ENCODE measurements at places on chromosomes 3 and 15.

- H3K4me3 ChIP-seq, result no peak overlapping the region
- DNase-seq, result no peak
- no peaks in the 10 kb centered on the region for H3K36me3 ChIP-seq
- no peaks in the 10 kb centered on the region for H3K4me1 ChIP-seq
- H3K27ac ChIP-seq, result no peak overlapping the region
Observed at GRCh38 chr3:155512175-155512866, 218.8 kb upstream of the STRIT1 start.

- H3K27me3 ChIP-seq, result no peaks in the 10 kb centered on the region
- DNase-seq, result no peak
- H3K36me3 ChIP-seq, result no peaks in the 10 kb centered on the region
- H3K4me1 ChIP-seq, result peaks cover 27% of the 10 kb centered on the region
- peak overlapping the region; percentile 60 for H3K27ac ChIP-seq
- H3K4me3 ChIP-seq, result no peak overlapping the region
Observed at GRCh38 chr3:159669766-159670165, 318.9 kb upstream of the IL12A start.

DNA sequence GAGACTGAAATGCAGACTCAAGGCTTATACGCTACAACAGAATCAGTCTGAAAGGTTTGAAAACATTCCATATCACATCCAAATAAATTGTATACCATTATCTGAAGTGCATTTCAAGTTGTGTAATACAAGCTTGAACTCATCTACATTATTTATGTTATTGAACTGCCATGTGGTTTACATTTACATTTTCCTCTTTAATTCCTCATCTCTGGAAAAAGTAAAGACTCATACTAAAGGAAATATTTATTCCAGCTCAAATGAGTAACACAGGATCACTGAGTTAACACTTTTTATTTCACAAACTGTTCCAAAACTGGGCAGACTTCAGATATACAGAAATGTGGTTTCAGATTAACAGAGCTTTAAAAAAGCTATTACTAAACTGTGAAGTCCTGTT, 282.5 kb downstream of the ULK4 start:
- H3K4me1 ChIP-seq, result peaks cover 12% of the 10 kb centered on the region
- H3K27me3 ChIP-seq, result no peaks in the 10 kb centered on the region
- no peak overlapping the region for H3K27ac ChIP-seq
- no peak for DNase-seq
- no peaks in the 10 kb centered on the region for H3K36me3 ChIP-seq

DNA sequence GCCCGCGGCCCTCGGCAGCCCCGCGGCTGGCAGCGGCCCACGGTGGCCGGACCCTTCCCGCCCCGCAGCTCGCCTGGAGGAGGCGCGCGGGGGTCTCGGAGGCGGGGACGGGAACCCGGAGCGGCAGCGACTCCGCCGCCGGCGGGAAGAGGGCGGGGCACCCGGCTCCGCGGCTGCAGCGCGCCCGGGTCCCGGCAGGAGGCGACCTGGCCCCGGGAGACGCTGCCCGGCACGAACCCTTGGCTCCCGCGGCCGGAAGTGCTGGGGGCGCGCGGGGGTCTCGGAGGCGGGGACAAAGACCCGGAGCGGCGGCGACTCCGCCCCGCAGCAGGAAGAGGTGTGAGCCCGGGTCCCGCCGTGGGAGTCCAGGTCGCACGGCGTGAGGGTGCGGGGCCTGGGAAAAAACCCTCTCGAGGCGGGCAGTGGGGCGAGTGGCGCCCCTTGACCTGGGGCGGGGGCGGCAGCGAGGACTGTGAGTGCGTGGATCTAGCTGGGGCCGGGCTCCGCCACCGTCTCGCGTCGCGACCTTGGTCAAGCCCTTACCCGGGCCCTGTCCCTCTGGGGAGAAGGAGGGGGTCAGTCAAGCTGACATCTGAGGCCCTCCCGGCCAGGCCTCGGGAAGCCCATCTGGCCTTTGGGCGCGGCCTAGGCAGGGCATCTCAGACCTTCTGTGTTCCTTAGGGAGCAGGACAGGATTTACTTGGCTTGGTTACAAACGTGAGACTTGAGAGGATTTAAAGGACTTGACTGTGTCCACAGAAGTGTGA, at the start of gene CIB2:
Gene CIB2 (minus strand): TSS at position 151 of the 767 bp plus-strand sequence. CDS start 230 bp downstream, outside the sequence.
- H3K4me1 ChIP-seq, result peaks cover 25% of the 10 kb centered on the region
- peak within 1 kb of the TSS; percentile 82 for H3K4me3 ChIP-seq
- H3K27me3 ChIP-seq, result no peaks in the 10 kb centered on the region
- no peaks in the 10 kb centered on the region for H3K36me3 ChIP-seq
- DNase-seq, result peak; percentile 75
- peak within 1 kb of the TSS; percentile 83 for H3K27ac ChIP-seq

DNA sequence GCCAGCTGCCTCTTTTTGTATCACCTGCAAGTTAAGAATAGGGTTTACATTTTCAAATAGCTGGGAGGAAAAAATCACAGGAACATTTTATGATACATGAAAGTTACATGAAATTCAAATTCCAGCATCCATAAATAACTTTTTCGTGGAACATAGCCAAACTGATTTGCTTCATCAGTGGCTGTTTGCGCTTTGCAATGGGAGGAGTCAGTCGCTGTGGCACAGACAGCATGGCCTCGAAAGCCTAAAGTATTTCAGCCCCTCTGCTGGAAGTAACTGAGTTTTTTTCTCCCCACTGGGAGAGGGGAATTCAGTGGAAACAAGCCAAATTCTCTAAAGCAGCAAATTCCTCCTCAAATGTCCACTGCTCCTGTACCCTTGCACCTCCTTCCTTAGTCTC, 271.9 kb downstream of the SUCLG2 start:
- H3K27ac ChIP-seq, result no peak overlapping the region
- DNase-seq, result no peak
- H3K4me1 ChIP-seq, result peaks cover 37% of the 10 kb centered on the region
- H3K4me3 ChIP-seq, result no peak overlapping the region
- H3K36me3 ChIP-seq, result no peaks in the 10 kb centered on the region

DNA sequence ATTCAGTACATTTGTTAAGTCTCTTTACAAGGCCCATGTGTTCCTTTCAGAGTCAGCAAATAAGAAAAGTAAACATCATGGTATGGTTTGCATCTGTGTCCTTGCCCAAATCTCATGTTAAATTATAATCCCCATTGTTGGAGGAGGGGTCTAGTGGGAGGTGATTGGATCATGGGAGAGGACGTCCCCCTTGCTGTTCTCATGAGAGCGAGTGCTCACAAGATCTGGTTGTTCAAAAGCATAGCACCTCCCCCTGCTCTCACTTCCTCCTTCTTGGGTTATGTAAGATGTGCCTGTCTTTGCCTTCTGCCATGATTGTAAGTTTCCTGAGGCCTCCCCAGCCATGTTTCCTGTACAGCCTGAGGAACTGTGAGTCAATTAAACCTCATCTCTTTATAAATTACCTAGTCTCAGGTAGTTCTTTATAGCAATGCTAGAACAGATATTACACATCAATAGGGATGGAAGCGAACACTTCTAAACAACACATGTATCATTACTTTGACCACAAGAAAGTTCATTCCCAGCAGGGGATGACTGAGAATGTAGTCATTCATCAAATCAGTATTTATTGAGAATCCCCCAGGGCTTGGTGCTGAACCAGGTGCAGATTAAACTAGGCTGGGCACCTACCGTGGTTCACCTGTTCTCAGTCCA, 4.1 kb downstream of the EFCAB12 start:
- H3K36me3 ChIP-seq, result no peaks in the 10 kb centered on the region
- no peak overlapping the region for H3K27ac ChIP-seq
- no peaks in the 10 kb centered on the region for H3K27me3 ChIP-seq
- no peak overlapping the region for H3K4me3 ChIP-seq
- H3K4me1 ChIP-seq, result peaks cover 14% of the 10 kb centered on the region
- DNase-seq, result no peak

DNA sequence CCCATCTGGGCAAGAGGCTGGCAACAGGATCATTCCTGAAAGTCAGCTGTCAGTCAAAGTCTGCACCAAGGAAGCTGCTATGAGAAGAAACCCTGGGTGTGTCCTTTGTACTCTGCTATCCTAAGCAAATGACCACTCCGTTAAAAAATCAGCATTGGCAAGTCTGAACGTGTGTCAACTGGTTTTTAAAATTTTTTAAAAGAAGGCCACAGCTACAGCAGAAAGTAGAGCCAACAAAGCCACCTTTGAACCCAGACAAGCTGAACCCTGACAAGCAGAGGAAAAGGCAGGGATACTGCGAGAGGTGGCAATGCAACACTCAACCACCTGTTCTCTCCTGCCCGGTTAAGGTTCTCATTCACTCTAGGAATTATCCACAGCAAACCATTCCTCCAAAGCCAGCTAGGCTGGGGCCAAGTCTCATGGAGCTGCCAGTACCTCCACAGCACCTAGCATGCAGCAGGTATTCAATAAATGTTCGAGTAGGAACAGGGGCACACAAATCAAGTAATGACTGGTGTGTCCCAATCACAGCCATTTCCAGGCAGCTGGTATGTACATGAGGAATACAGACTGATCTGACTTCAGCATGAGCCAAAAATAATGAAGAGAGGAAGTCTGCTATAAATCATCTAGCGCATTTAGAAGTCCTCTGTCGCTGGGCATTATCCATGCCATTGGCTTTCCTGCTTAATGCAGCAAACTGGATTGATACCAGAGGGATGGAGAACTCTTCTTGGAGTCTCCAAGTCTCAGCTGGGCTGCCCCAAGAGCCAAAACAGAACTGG, 76.0 kb downstream of the ADCY5 start:
- peak overlapping the region; percentile 18 for H3K4me3 ChIP-seq
- H3K27ac ChIP-seq, result peak overlapping the region; percentile 89

GRCh38 chr3:72836923-72837322, 11.3 kb downstream of the SHQ1 start:
- H3K27ac ChIP-seq, result peak overlapping the region; percentile 26
- DNase-seq, result peak; percentile 80
- H3K4me1 ChIP-seq, result peaks cover 12% of the 10 kb centered on the region

GRCh38 chr15:96408591-96409183, 78.2 kb downstream of the NR2F2 start:
- H3K27ac ChIP-seq, result no peak overlapping the region
- DNase-seq, result no peak
- peaks cover 96% of the 10 kb centered on the region for H3K27me3 ChIP-seq
- H3K4me1 ChIP-seq, result peaks cover 19% of the 10 kb centered on the region

- no peaks in the 10 kb centered on the region for H3K36me3 ChIP-seq
- H3K27ac ChIP-seq, result peak overlapping the region; percentile 95
- peaks cover 46% of the 10 kb centered on the region for H3K4me1 ChIP-seq
- no peak for DNase-seq
- no peaks in the 10 kb centered on the region for H3K27me3 ChIP-seq
Observed at GRCh38 chr3:46849045-46849631, 14.1 kb downstream of the MYL3 start.

GRCh38 chr15:100464888-100465287, 63.9 kb downstream of the CERS3 start:
- no peaks in the 10 kb centered on the region for H3K36me3 ChIP-seq
- no peak overlapping the region for H3K27ac ChIP-seq
- H3K4me1 ChIP-seq, result no peaks in the 10 kb centered on the region
- no peak for DNase-seq
- no peaks in the 10 kb centered on the region for H3K27me3 ChIP-seq

GRCh38 chr15:39579487-39580116, 1.3 kb upstream of the THBS1 start:
- peaks cover 15% of the 10 kb centered on the region for H3K36me3 ChIP-seq
- H3K27me3 ChIP-seq, result peaks cover 7% of the 10 kb centered on the region

- peak overlapping the region; percentile 27 for H3K27ac ChIP-seq
- peak; percentile 42 for DNase-seq
- no peak overlapping the region for H3K4me3 ChIP-seq
- no peaks in the 10 kb centered on the region for H3K27me3 ChIP-seq
Observed at GRCh38 chr15:58521293-58521991, 89.7 kb downstream of the LIPC start.

DNA sequence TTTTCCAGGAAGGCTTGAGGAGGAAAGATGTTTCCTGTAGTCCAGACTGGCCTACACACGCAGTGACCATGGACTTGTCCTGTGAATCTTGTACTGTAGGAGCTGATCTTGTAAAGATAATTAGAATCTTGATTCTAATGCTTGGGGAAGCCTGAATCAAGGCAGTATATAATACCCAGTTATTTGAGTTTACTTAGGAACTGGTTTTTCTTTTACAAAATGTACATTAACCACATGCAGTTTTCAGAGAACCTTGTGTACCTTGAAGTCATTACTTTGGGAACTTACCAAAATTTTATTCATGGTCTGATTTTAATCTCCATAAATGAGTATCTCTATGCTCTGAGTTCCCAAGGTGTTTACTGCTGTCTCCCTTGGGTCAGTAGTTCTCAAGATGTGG, 439.9 kb upstream of the AZI2 start:
- H3K4me3 ChIP-seq, result no peak overlapping the region
- H3K4me1 ChIP-seq, result no peaks in the 10 kb centered on the region
- H3K27ac ChIP-seq, result no peak overlapping the region
- DNase-seq, result no peak

GRCh38 chr3:112111785-112112402, 21.2 kb downstream of the GCSAM start:
- no peak for DNase-seq
- peaks cover 12% of the 10 kb centered on the region for H3K4me1 ChIP-seq
- no peak overlapping the region for H3K27ac ChIP-seq
- no peaks in the 10 kb centered on the region for H3K36me3 ChIP-seq

DNA sequence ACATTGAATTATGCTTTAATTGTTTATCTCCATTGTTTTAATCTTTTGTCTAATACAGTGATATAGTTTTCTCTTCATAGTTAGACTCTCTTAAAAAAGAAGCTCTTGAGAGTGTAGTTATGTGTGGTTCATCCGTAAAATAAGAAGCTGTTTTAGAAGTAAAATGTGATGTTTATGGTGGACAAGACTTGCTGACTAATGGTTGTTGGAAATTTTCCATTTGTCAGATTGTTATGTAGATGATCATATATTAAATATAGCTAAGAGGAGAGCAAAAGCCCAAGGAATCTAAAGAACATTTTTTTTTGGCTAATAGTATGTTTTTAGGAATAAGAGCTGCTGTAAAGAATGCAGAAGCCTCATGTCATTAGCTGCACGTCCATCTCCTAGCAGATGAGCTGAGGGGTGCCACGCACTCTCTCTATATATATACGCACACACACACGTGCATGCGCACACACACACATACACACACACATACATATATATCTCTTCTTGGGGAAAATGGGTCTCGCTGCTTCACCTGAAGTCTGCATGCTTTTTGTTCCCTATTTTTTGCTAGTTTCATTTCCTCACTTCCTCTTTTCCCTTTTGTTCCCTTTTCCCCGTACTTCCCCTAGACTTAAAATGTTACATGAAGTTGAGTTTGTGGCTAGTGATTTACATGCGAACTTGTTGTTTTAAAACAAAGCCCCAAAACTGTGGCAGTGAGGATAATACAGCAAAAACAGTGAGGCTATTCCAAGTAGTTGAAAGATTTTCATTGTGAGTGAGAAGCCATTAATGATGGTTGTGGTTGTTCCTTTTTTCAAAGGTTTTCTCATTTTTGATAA, 107.8 kb downstream of the MBNL1 start:
- H3K27ac ChIP-seq, result peak overlapping the region; percentile 62
- H3K27me3 ChIP-seq, result no peaks in the 10 kb centered on the region
- H3K4me3 ChIP-seq, result no peak overlapping the region
- no peak for DNase-seq
- H3K36me3 ChIP-seq, result no peaks in the 10 kb centered on the region
- peaks cover 89% of the 10 kb centered on the region for H3K4me1 ChIP-seq
